ENCODE measurements at places on chromosomes 2 and 18.

DNA sequence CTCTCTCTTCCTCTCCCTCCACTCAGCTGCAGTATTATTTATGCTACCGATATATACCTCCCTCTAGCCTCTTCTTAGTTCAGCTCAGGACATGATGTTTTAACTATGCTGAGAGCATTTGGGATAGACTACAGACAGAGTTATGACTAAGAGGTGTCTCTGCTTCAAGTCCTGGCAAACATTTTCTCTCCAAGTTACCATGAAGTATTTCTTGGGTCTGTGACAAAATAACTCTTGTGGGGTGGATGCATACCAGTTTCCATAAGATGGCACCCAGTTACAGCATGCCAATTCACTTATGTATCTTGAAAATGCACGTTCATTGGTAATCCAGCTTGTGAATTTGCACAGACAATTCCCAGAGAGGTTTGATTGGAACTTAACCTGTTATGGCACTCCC is 737.6 kb downstream of the SLC4A3 start:
- peaks cover 1% of the 10 kb centered on the region for H3K27me3 ChIP-seq
- H3K36me3 ChIP-seq = no peaks in the 10 kb centered on the region
- H3K4me3 ChIP-seq = no peak overlapping the region
- H3K4me1 ChIP-seq = no peaks in the 10 kb centered on the region
- H3K27ac ChIP-seq = no peak overlapping the region
- DNase-seq = no peak

GRCh38 chr2:49940626-49941025 is 786.3 kb upstream of the FSHR start:
- no peaks in the 10 kb centered on the region for H3K36me3 ChIP-seq
- peak overlapping the region; percentile 85 for H3K4me3 ChIP-seq
- DNase-seq = peak; percentile 11
- H3K4me1 ChIP-seq = peaks cover 9% of the 10 kb centered on the region
- H3K27me3 ChIP-seq = no peaks in the 10 kb centered on the region

- peaks cover 55% of the 10 kb centered on the region for H3K4me1 ChIP-seq
- DNase-seq = peak; percentile 53
- H3K36me3 ChIP-seq = peaks cover 14% of the 10 kb centered on the region
Measured at GRCh38 chr2:75416420-75417342, 144.1 kb downstream of the EVA1A start.

DNA sequence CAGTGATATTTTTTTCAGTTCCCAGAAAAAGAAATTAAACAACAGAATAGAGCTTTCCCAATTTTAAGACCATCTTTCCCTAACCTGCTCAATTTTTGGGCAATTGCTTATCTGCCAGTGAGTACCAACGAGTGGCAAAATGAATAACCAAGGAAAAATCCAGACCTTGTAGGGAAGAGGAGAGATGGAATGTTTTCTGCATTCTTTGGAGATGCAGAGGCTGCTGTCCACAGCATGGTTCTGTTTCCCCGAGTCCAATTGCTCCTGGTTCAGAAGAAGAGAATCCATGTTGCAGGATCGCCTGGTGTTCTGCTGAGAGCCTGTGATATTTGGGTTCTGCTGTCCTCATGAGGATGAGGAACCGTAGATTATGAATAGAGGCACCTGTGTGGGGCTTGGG is 68.2 kb upstream of the MGAT5 start:
- DNase-seq = no peak
- peaks cover 86% of the 10 kb centered on the region for H3K4me1 ChIP-seq
- H3K36me3 ChIP-seq = peaks cover 3% of the 10 kb centered on the region
- H3K4me3 ChIP-seq = no peak overlapping the region

DNA sequence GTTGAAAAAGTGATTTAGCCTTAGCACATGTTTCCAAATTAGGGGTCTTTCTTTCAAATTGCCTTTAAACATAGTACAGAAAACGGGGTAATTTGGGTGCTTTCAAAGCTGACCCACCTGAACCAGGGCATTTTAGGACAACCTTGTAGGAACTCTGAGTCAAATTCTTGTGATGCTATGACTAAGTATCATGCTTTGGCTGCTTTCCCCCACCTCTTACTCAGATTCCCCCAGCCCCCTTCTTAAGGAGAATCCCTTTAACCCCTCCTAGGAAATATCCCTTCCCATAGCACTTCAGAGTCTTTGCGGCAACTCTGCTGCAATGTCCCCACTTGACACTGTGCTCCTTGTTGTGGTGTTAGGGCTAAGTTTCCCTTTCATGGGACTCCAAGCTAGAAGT is 18.6 kb upstream of the KLF7 start:
- no peak overlapping the region for H3K4me3 ChIP-seq
- DNase-seq = no peak
- peaks cover 2% of the 10 kb centered on the region for H3K4me1 ChIP-seq
- H3K27ac ChIP-seq = no peak overlapping the region
- H3K27me3 ChIP-seq = no peaks in the 10 kb centered on the region

DNA sequence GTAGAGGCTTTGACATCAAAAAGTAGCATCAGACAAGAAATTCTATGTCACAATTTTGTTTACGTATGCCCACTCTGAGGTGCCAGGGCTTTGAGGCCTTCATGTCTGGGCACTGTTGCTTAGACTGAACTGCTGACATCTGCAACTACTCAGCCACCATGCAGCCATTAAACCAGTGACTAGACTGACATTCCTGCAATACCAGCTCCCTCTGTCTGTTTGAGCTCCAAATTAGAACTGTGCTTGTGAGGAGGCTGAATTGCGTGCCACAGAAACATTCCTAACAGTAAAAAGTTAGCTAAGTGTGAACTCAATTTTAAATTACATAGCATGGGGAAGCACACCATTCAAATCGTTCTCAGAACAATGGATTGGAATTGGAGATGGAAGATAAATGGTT is 163.2 kb downstream of the INSIG2 start:
- peaks cover 33% of the 10 kb centered on the region for H3K27me3 ChIP-seq
- no peaks in the 10 kb centered on the region for H3K4me1 ChIP-seq
- no peaks in the 10 kb centered on the region for H3K36me3 ChIP-seq
- H3K27ac ChIP-seq = no peak overlapping the region

GRCh38 chr2:219442256-219443015 is 7.8 kb downstream of the SPEG start:
- H3K27ac ChIP-seq = peak overlapping the region; percentile 74
- H3K4me1 ChIP-seq = peaks cover 13% of the 10 kb centered on the region
- no peak for DNase-seq

DNA sequence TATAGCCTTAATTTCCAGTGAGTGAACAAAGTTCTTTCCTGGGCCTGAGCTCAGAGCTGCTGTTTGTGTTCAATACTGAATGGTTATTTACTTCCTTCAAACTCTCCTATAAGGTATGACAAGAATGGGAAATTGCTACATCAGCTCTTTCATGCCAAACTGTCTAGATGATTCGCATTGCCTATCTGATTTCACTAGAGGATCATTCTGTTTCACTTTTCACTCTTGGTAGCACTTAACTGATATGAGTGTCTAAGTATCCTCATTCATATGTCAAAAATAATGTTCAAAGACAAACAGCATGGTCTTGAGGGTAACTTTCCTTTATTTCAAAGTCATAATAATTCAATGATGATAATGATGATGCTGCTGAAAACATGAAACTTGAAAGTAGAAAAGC is 32.9 kb upstream of the SCG2 start:
- DNase-seq = no peak
- peaks cover 7% of the 10 kb centered on the region for H3K27me3 ChIP-seq
- no peak overlapping the region for H3K27ac ChIP-seq
- no peaks in the 10 kb centered on the region for H3K4me1 ChIP-seq
- no peaks in the 10 kb centered on the region for H3K36me3 ChIP-seq

- no peaks in the 10 kb centered on the region for H3K36me3 ChIP-seq
- DNase-seq = no peak
- H3K4me1 ChIP-seq = no peaks in the 10 kb centered on the region
- H3K4me3 ChIP-seq = no peak overlapping the region
- H3K27ac ChIP-seq = no peak overlapping the region
Measured at GRCh38 chr2:157152362-157152761, 105.1 kb upstream of the GALNT5 start.

DNA sequence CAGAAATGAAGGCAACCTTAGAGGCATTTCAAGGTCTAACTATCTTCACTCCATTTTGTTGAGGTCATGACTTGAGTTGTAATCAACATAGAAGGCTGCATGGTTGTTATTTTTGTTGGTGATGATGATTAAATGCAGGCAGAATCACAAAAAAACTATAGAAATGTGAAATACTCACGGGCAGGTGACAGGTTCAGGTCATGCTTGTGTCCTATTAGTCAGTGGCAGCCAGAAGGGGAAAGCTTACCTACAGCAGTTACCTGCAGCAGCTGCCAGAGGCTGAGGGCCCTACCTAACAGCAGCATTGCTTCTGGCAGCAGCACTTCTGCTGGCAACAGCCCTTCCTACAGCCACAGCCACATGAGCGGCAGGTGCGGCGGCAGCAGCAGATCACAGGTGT is 394 bp downstream of the SCYGR3 start:
- no peak for DNase-seq
- no peak overlapping the region for H3K27ac ChIP-seq
- H3K27me3 ChIP-seq = peaks cover 27% of the 10 kb centered on the region
- H3K36me3 ChIP-seq = no peaks in the 10 kb centered on the region
- H3K4me1 ChIP-seq = no peaks in the 10 kb centered on the region

Data from naive thymus-derived CD8-positive, alpha-beta T cell (primary cell).